ENCODE measurements at places on chromosomes 5 and 9.

DNA sequence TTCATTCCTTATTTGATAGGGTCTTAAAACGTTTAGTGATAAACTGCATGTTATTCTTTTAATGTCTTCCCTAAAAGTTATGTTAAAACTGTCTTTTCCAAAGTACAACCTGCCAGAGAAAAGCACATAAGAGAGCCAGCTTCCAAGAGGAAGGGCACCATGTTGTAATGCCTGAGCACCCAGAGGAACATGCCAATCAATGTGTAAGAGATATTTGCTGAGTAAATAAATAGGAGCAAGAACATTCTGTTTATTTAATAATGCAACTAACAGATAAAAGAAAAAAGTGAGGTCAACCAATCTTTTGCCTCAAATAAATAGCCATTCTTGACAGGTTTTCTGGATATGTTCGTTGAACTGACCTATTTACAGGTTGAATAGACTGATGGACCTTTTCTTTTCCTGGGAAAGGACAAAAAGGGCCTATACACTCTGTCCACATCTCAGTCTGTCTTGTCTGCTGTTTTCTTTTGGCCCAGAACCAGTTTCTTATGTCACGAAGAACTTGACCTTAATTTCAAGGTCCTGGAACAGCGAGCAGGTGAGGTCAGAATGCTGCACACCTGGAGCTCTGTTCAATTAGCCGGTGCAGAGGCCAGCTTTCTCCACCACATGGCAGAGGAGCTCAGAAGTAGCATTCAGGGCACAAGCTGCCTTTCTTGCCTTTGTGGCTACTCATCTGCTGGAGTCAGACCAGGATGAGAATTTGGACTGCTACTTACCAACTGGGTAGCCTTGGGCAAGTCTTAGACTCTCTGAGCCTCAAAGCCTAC is 77.7 kb downstream of the PLCXD3 start:
- no peak for DNase-seq
- H3K4me3 ChIP-seq: no peak overlapping the region
- no peaks in the 10 kb centered on the region for H3K27me3 ChIP-seq

DNA sequence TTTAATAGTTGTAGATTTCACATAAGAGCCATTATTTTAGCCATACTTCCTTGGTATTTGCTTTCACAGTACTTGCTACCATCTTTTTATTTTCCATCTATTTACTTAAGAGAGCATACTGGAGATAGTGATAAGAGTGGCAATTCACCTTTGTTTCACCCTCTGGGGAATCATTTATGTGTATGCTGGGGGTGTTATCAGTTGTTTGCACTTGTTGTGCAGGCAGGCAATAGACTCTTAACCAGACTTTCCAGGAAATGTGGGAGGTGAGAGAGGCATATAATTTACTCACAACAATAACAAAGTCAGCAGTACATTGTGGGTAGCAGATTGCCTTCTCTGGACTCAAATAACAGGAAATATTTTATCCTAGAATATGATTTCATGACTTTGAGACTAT is 1018.3 kb downstream of the CDH12 start:
- H3K4me3 ChIP-seq: no peak overlapping the region
- H3K4me1 ChIP-seq: no peaks in the 10 kb centered on the region

DNA sequence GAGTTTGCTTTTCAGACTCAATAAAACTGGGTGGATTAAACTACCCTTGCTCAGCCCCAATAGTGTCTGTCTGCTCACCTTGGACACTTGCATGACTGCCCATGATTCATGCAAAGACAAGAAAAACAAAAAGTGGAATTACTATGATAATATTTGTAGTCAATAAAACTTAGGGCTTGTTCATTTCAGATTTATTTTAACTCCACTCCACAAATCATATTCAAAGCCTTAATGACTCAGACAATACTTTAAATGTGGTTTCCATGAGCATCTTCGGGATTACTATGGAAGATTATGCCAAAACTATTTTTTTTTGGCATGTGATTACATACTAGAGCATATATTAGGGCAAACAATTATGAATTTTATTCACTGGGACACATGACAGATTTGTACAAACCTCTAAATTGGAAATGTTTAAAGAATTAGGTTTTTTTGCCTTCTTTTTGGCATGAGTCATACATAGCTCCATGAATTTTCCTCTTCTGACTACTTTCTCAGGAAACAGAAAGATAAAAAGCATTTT is 468.9 kb downstream of the ACTL7B start:
- no peak overlapping the region for H3K27ac ChIP-seq
- H3K27me3 ChIP-seq: no peaks in the 10 kb centered on the region
- H3K4me3 ChIP-seq: no peak overlapping the region
- H3K36me3 ChIP-seq: no peaks in the 10 kb centered on the region

DNA sequence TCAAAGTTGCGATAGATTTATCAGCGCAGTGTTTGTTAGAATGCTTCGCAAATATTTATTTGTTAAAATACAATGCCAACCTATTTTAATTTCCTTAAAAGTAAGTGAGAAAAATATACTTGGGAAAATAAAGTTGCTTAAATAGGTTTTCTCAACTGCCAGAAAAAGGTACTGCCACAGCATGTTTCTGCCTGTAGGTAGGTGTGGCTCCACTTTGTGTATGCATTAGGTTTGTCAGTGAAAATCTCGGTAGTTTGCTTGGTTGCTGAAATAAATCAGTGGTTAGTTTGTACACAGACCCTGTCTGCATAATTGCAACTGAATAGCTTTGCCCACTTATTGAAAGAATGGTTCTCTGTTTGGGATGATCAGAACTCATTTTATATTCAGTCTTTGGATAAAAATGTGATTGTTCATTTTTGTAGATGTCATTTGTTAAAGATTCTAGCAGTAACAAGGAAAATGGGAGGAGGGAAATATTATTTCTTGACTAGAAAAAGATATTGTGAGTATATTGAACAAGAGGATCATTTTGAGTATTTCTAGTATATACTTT is 25.7 kb downstream of the C9orf85 start:
- no peak overlapping the region for H3K4me3 ChIP-seq
- peaks cover 2% of the 10 kb centered on the region for H3K36me3 ChIP-seq
- peaks cover 2% of the 10 kb centered on the region for H3K4me1 ChIP-seq
- DNase-seq: no peak
- no peak overlapping the region for H3K27ac ChIP-seq
- H3K27me3 ChIP-seq: no peaks in the 10 kb centered on the region

- peaks cover 28% of the 10 kb centered on the region for H3K27me3 ChIP-seq
- no peak overlapping the region for H3K27ac ChIP-seq
- H3K4me3 ChIP-seq: no peak overlapping the region
- H3K36me3 ChIP-seq: no peaks in the 10 kb centered on the region
- DNase-seq: no peak
- H3K4me1 ChIP-seq: no peaks in the 10 kb centered on the region
These were observed 155.1 kb upstream of the SMIM23 start for GRCh38 chr5:171630350-171631065.

DNA sequence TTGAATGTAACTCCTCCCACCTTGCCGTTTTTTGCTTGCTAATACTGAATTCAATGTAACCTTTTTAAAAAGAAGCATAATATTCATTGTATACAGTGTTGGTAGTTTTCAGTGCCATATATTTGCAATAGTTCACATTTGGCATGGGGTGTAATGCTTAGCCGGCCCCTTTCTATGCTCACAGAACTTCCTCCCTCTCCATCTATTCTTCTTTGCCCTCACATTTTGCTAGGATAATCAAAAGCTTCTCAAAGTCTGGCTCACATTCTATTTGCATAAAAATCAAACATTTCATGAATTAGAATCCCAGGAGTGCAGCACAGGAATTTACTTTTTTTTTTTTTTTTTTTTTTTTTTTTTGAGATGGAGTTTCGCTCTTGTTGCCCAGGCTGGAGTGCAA is 226.3 kb upstream of the MPDZ start:
- no peak for DNase-seq
- no peak overlapping the region for H3K4me3 ChIP-seq
- H3K4me1 ChIP-seq: no peaks in the 10 kb centered on the region
- no peaks in the 10 kb centered on the region for H3K36me3 ChIP-seq
- no peaks in the 10 kb centered on the region for H3K27me3 ChIP-seq

DNA sequence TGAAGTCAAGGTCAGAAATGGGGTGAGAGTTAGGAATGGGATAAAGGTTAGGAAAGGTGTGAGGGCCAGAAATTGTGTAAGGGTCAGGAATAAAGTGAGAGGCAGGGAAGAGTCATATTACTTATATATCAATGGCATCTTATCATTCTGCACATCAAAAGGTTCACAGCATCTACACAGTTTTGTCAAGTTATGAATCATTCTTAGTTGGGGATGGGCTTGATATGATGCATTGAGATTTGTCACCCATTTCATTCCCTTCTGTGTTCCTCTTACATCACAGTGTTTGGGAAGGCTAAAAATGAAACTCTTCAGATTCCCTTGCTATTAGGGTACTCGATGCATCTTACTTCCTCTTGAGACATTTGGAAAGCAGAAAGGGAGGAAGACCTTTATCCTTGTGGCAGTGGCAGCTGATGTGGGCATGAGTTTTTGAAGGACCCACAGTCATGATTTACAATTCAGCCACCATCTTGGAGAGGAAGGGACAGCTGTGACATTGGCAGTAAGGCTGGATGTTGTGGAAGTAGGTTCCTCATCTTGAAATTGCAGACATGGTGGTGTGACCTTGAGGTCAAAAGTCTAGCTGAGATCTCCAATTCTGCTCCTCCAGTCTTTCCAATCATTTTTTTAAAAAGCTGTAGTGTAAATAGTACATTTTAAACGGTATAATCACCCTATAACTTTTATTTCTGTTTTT is 24.2 kb upstream of the NPR3 start:
- no peak overlapping the region for H3K27ac ChIP-seq
- H3K27me3 ChIP-seq: peaks cover 2% of the 10 kb centered on the region
- H3K4me1 ChIP-seq: no peaks in the 10 kb centered on the region
- DNase-seq: no peak

DNA sequence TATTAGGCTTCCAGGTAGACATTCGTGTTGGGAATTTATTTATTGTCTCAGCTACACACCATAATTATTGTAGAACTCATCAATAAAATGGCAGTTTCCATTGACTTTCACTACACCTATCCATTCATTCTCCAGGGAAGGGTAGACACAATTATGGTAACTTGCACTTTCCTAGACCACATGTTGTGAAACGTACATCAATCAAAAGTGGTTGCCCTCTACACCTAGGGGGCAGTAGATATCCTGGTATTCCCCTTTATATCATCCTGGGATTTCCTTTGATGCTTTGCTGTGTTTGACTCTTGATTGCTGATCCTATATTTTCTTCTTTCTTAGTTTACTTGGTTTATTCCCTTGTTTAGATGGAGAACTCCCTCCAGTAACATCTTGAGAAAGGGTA is 47.9 kb downstream of the ADGRV1 start:
- H3K27ac ChIP-seq: no peak overlapping the region
- DNase-seq: no peak
- peaks cover 3% of the 10 kb centered on the region for H3K27me3 ChIP-seq

- H3K36me3 ChIP-seq: peaks cover 5% of the 10 kb centered on the region
- H3K4me1 ChIP-seq: peaks cover 2% of the 10 kb centered on the region
- H3K4me3 ChIP-seq: no peak overlapping the region
- H3K27me3 ChIP-seq: peaks cover 25% of the 10 kb centered on the region
- no peak for DNase-seq
- H3K27ac ChIP-seq: no peak overlapping the region
These were observed 56.6 kb downstream of the ZNF510 start for GRCh38 chr9:96721303-96721702.

DNA sequence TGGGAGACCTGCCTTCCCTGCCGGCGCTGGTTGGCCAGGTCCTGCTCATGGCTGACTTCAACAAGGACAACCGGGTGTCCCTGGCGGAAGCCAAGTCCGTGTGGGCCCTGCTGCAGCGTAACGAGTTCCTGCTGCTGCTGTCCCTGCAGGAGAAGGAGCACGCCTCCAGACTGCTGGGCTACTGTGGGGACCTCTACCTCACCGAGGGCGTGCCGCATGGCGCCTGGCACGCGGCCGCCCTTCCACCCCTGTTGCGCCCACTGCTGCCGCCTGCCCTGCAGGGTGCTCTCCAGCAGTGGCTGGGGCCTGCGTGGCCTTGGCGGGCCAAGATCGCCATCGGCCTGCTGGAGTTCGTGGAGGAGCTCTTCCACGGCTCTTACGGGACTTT is 10.6 kb downstream of the DIPK1B start:
- H3K36me3 ChIP-seq: peaks cover 44% of the 10 kb centered on the region
- H3K4me3 ChIP-seq: no peak overlapping the region
- DNase-seq: no peak

- no peak overlapping the region for H3K4me3 ChIP-seq
- peaks cover 5% of the 10 kb centered on the region for H3K27me3 ChIP-seq
- no peaks in the 10 kb centered on the region for H3K4me1 ChIP-seq
- no peaks in the 10 kb centered on the region for H3K36me3 ChIP-seq
- H3K27ac ChIP-seq: no peak overlapping the region
- no peak for DNase-seq
These were observed 276.6 kb upstream of the MVB12B start for GRCh38 chr9:126049896-126050604.

GRCh38 chr5:132365213-132365612 is 4.3 kb upstream of the SLC22A5 start:
- H3K27ac ChIP-seq: no peak overlapping the region
- no peak for DNase-seq
- peaks cover 5% of the 10 kb centered on the region for H3K4me1 ChIP-seq
- no peaks in the 10 kb centered on the region for H3K27me3 ChIP-seq

DNA sequence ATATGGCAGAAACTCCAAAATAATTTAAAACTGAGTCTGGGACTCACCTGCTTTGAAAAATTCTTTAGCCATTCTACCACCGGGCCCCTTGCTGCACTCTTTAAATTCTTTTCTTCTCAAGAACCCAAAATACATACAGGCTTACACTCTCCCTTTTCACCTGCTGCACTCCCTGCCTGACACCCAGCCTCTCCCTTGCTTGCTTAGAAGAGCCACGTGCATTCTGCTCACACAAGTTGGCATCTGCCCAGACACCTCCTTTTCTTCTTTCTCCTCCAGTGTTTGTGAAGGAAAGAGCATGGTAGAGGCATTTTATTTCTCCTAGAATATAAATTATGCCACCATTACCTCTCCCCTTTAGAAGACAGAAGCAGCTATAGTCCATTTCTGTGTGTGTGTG is 39.0 kb upstream of the AOPEP start:
- no peak overlapping the region for H3K27ac ChIP-seq
- H3K4me1 ChIP-seq: no peaks in the 10 kb centered on the region
- no peak overlapping the region for H3K4me3 ChIP-seq
- H3K27me3 ChIP-seq: peaks cover 18% of the 10 kb centered on the region
- no peaks in the 10 kb centered on the region for H3K36me3 ChIP-seq

DNA sequence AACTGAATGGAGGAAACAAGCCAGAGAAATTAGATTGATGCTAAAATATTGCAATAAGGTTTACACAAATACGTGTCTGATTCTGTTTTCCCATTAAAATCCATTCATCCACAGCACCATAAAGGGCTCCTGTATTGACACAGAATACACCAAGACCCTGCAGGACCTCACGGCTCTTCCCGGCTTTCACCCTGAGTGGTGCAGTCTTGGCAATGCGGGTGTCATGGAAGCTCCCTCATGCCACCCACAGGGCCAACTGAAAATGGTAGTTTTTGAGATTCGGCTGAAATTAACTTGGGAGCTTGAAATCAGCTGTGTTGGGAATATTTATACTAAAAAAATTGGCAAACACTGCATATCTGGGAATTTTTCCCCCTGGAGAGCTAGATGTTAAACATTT is 17.3 kb upstream of the EXOC3 start:
- peak; percentile 46 for DNase-seq
- H3K27ac ChIP-seq: no peak overlapping the region
- H3K36me3 ChIP-seq: peaks cover 12% of the 10 kb centered on the region
- H3K4me1 ChIP-seq: peaks cover 23% of the 10 kb centered on the region
- H3K27me3 ChIP-seq: no peaks in the 10 kb centered on the region

- H3K4me3 ChIP-seq: no peak overlapping the region
- peaks cover 4% of the 10 kb centered on the region for H3K36me3 ChIP-seq
- no peaks in the 10 kb centered on the region for H3K27me3 ChIP-seq
- DNase-seq: no peak
- peaks cover 26% of the 10 kb centered on the region for H3K4me1 ChIP-seq
These were observed 22.9 kb downstream of the KDM4C start for GRCh38 chr9:6780690-6781089.

Measured in activated CD4-positive, alpha-beta memory T cell treated with anti-CD3 and anti-CD28 coated beads, Interleukin-2, amount 10 ng/mL, durations not matched to agents 7 days and 5 days (primary cell).